ENCODE measurements at places on chromosomes 2 and 18. TPM values are rescaled to one million over a fixed set of nuclear protein-coding genes. Genes with fewer than 3 reads are reported as not detected.

GRCh38 chr2:158101384-158101926 lies at the start of gene UPP2:
TSS of gene UPP2 (plus strand) at chr2:158101876. CDS start at chr2:158102064, 188 bp downstream.
- no peak for DNase-seq

GRCh38 chr2:224190234-224190935 lies 151.3 kb upstream of the SERPINE2 start:
- DNase-seq, result no peak

DNA sequence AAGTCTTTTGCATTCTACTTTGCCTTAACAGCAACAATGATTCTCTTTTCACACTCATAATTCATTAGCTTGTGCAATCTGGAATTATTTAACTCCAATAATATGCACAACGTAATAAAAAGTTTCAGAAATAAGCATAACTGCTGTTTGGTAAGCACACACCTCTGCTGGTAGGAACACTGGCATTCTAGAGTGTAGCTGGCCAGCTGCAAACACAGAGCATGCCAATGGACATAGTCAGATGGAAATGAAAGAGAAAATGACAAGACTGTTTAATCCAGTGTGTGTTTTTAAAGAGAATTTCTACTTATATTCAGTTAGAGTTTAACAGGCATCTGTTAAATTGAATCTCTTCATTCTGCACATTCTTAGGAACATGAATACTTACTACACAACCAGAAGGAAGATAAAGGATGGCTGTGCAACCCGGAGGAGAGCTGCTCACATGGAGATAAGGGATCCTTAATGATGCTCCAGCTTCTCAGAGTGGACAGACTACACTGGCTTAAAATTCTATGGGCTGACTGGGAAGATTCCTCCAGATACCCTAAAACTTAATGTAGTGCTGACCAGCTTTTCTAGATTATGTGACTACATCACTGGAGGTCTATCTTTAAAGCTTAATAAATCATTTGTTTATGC lies 94.6 kb upstream of the CHAC2 start:
- DNase-seq, result no peak

GRCh38 chr2:25398534-25398933 lies 56.8 kb upstream of the DNMT3A start:
- no peak for DNase-seq

DNA sequence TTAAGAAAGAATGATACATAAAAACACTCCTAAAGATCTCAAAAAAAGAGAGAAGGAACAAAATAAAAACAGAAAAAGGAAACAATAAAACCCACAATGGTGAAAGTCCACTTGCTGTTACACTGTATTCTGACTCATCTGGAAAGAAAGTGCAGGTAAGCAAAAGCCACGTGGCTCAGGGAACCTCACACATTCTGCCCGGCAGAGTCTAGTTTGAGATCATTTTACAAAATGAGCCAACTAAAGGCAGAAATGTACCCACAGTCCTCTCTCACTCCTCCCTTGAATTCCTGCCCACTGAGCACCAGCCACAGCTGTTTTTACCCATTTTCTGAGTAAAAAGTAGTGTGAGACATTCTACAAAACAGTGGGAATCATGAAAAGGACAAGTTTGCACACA lies 10.0 kb downstream of the KCNH7 start:
- no peak for DNase-seq

The HOXD11 gene
- 1.1 TPM for total RNA-seq

DNA sequence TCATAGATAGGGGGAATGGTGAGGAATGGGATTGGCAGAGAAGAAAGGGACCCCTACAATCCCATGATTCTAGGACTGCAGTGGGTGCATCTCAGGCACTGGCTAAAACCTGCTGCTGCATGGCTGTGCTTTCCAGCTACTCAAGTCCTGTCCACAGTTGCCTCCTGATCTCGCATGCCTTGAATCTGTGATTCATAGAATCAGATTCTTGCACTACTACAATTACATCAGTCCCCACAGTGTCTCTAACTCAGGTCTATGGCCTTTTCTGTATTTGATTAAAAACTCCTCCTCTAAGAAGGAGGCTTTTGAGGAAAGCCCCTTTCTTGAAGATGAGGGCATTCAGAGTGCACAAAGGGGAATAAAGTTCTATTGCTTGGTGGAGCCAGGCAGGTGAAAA lies 117.4 kb downstream of the LRATD1 start:
- no peak for DNase-seq

DNA sequence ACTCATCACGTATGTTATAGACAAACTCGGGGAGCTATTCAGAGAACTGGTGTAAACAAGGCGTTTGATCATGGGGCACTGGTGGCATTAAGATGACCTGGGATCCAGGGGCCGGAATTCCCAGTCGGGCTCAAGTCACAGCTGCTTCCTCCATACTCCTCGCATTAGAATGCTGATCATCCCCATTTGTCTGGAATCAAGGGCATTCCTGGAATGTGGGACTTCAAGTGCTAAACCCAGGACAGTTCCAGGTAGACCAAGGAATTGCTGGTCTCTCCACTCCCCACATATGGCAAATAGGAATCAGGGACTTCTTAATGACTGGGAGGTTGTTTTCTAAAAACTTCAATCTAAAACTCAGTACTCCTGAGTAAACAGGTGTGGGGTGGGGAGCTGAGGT lies 355.7 kb upstream of the RAB6C start:
- no peak for DNase-seq

The MREG gene
- 2.1 TPM for total RNA-seq

DNA sequence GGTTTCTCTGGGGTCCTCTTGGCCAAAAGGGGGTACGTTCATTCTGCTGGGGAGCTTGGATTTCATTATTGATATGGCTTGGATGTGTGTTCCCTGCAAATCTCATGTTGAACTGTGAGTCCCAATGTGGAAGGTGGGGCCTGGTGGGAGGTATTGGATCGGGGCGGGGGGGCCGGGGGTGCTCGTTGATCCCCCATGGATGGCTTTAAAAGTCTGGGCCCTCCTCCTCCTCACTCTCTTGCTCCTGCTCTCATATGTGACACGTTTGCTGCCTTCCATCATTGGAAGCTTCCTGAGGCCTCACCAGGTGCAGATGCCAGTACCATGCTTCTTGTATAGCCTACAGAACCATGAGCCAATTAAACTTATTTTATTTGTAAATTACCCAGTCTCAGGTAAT lies 11.8 kb downstream of the DBI start:
- DNase-seq, result no peak

- DNase-seq, result no peak
Measured at GRCh38 chr2:212532585-212532984, 6.0 kb downstream of the ERBB4 start.

DNA sequence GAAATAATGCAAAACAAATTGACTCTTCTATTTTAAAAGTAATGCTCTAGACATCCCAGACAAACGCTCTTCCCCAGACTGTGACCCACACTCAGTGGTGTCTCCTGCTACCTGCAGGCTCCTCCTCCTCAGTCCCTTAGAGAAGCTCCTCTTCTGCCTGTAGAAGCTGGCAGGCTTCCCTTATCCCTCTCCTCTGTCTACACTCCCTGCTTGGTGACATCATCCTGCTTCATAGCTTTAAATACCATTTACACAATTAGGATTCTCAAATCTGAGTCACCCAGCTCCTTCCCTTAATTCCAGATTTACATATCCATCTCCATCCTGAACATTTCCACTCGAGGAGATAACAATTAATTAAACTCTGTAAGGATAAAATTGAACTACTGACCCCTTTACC lies 167.9 kb downstream of the FBXO15 start:
- DNase-seq, result no peak

The NCOA1 gene
- 64.8 TPM for total RNA-seq

DNA sequence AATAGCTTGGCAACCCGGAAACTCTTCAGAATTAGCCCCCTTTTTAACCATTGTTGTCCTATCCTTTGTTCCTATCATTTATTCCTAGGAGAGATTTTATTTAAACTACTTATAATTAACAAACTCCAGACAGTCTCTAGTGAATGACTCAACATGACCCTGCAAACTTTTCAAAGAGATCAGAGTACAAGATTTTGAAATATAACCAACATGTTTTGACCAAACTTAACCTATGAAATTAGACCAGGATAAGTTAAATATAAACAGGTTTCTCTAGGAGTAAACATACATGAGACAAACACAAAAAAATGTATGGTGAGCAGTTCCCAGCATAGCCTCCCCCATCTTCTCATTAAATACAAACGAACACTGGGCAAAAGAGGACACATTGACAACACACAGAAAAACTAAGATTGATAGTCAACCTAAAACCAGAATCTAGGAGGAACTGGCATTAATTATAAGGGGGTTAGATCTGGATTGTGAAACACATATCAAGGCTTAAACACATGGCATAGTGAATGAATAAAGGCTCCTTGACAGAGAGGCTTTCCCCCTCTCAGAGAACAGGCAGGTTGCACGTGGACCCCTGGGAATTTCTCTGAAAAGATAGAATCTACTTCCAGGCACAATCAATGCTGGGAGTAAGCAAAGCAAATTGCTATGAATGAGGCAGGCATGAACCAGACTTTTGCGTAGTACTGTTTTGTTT lies 284.1 kb downstream of the IRS1 start:
- no peak for DNase-seq

The CCDC102B gene
- 4.3 TPM for total RNA-seq

DNA sequence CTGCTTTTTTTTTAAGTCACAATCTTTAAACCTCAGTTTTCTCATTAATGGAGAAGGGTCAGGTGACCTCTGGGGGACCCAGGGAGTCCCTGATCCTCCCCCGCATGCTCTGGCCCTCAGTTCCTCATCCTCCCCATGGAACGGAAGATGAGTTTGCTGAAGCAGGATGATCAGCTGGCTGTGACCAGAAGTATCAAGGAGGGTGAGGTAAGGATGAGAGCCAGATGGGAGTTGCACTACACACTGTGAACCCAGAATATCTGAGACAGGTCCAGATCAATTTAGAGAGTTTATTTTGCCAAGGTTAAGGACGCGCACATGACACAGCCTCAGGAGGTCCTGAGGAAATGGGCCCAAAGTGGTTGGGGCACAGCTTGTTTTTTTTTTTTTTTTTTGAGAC lies 3.8 kb downstream of the CATIP start:
- no peak for DNase-seq

DNA sequence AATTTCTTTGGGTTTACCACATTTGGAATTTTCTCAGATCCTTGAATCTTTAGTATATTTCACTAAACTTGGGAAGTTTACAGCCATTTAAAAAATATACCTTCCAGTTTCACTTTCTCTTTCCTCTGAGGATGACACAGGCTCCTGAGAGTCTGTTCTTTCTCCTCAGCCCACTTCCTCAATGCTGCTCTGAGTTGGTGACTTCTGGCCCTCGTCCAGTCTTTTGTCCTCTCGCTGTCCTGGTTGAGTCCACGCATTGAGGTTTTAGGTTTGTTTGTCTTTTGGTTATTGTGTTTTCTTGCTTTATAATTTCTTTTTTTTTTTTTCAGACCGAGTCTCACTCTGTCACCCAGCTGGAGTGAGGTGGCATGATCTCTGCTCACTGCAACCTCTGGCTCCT lies 40.7 kb upstream of the GALR1 start:
- DNase-seq, result no peak

DNA sequence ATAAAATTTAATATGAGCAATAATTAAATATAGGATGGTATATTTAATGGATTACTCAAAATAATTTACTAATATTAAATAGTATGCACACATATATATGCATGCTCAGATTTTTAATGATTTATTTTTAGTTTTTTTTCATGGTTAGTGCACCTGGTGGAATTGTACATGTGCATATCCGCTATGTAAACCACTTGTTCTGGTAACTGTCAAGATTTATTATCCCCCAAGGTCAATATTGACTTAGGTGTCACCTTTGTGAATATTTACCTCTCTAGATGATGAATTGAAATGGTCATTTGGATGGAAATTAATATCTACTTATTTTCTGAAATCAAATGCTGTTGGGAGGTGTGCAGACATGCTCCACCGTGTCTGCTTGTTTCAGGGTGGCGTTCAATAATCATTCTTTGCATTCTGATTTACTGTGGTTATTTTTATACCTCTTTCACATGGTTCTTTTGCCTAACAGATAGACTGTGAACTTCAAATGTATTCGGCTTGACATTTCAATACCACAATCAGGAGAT lies 14.7 kb downstream of the CNTNAP5 start:
- DNase-seq, result no peak

- DNase-seq, result no peak
Measured at GRCh38 chr2:180481998-180482397, 474.9 kb upstream of the CWC22 start.

GRCh38 chr2:188852772-188853171 lies 121.4 kb upstream of the COL3A1 start:
- DNase-seq, result no peak

- no peak for DNase-seq
Measured at GRCh38 chr18:74525741-74526140, 8.6 kb upstream of the CNDP1 start.

- no peak for DNase-seq
Measured at GRCh38 chr2:189982780-189983394, 79.6 kb downstream of the MSTN start.

Data from ovary (tissue), 10 donors.